Hematopoietic multipotent progenitor cell treated with erythropoietin and hydrocortisone succinate and interleukin-3 and kit ligand, for 8 days (in vitro differentiated cells): ENCODE measurements at places on chromosomes 4 and X.

DNA sequence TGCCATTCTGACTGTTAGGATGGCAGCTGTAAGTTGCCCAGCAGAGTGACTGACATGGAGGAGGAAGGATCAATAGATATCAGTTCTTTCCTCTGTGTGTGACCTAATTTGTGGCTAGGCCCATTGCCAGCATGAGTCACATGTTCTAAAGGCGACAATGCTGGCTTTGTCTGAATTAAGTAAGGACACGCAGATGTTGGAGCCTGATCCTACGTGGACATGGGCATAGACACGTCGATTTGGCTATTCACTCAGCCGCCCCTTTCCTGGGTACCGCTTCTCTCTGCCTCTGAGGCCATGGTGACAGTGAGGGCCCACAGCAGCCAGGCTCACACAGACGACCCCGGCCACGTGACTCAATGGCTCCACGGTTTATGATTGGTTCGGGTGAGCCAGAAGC lies 16.3 kb downstream of the PROM1 start:
- peak; percentile 62 for DNase-seq

DNA sequence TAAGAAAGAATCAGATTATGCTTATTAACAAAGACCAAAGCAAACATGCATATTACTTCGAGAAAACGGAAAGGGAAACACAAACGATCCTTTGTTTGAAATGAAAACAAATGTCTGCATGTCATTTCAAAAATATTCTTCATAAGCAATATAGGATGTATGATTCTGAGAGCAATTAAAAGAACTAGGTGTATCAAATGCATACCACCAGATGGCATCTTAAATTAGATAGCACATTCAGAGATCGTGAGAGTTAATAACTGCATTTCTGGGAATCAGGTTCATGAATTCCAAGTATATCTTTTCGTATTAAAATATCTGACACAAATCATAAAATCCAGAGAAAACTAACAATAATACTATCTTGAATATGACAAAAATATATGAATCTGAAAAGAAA lies 159.5 kb downstream of the PPP3CA start:
- DNase-seq, result peak; percentile 24

DNA sequence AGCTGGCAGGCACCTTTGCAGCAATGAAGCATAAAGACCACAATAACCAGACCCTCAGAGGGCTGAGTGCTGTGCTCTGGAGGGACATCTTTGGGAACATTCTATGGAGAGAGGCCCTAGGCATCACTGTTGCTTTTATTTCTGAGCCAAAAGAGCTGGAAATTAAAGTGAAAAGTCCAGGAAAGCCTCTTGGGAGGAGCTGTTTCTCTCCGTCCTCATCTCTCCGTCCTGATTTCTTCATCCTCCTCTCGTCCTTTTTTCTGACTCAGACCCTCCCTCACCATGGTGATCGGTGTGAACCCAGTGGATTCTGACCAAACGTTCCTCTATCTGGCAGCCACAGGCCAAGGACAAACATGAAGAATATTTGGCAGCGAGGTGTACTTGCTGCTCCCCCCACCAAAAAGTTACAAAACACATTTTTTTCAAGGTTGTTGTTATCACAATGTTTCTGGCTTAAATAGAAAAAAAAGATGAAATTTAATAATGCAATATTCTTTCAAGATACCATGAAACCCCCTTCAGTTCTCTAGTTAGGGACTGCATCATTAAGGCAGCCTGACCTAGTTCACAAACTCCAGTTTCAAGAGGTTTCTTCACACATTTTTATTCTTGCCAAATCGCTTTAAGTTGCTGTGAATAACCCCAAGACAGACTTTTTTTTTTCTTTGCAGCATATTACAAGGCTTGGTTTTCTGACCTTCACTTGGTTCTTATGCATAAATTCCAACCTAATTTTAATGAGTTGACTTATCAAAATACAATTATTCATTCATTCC lies 80.2 kb downstream of the SCD5 start:
- DNase-seq, result no peak

GRCh38 chr4:66604192-66604591 lies 933.9 kb upstream of the EPHA5 start:
- DNase-seq, result no peak

DNA sequence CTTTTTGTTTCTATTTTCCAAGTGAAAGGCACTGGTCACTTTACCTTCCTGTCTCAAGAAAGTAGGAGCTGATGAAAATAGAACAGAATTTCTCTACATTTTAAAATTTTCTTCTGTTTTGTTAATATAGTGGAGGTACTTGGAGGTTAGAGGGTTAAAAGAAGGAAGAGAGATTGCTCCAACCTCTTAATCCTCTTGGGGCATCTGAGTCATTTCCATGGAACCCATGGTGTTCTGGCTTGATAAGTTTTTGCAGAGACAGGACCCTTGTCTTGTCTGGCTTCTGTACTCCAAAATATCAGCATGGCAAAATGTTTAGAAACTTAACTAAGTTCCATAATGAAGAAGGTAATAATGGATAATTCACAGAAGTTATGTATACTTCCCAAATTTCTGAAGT lies 727.2 kb downstream of the C4orf33 start:
- DNase-seq, result no peak

DNA sequence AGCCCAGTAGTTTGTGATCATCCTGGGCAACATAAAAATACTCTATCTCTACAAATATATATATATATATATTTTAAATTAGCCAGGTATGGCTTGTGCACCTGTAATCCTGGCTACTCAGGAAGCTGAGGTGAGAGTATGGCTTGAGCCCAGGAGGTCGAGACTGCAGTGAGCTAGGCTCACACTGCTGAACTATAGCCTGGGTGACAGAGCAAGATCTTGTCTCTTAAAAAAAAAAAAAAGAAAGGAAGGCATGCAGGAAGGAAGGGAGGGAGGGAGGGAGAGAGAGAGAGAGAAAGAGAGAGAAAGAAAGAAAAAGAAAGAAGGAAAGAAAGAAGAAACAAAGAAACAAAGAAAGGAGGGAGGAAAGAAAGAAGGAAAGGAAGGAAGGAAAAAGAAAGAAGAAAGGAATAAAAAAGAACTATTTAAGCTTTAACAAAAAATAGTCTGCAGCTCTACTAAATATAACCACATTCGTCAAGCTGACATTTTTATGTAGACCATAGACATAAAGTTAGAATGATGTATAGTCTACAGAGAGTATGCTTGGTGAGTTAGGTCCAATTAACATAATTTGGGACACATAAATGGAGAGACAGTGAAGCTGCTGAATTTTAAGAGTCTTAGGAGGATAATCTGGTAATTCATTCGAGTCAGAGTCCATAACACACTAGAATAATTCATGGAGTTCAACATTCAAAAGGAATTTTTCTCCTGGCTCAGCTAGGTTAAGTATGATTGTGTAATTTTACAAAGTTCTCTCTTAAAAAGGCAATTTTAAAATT lies 111.9 kb downstream of the GLRA3 start:
- no peak for DNase-seq

DNA sequence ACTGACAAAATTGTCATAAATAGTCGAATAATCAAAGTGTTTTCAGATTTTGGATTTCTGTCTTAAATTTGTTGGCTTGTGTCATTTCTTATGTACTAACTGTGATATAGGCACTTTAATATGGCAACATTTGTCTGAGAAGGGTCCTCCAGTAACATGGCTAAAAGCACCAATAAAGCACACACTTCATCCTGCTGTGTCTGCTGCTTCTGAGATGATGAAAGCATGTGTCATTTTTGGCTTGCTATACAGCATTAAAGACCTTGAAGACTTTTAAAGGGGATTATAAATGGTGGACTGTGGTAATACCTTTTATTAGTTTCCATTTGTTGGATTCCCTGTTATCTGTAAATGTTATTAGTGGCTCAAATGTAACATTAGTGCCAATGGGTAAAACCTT lies 551.8 kb upstream of the GRID2 start:
- no peak for DNase-seq

- no peak for DNase-seq
Observed at GRCh38 chr4:211033-211511, 86.8 kb downstream of the ZNF718 start.

DNA sequence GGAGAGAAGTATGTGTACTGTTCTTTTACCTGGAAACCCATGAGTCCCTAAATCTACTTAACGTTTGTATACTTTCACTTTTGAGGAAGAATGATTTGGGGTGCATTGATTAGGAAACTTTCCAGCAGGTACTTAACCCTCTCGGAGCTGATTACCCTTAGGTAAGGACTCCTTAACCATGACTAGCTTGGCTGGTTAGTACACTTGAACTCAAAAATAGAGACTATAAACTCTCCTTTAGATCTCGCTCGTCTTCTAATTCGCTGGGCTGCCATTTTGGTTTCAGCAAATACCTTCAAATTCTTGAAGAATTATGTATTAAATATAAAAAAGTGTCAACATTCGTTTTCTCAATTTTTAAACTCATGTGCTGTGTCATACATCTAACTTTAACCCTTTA lies 2.0 kb downstream of the USP9X start:
- no peak for DNase-seq

GRCh38 chrX:112163906-112164305 lies 81.3 kb upstream of the TRPC5 start:
- DNase-seq, result no peak

DNA sequence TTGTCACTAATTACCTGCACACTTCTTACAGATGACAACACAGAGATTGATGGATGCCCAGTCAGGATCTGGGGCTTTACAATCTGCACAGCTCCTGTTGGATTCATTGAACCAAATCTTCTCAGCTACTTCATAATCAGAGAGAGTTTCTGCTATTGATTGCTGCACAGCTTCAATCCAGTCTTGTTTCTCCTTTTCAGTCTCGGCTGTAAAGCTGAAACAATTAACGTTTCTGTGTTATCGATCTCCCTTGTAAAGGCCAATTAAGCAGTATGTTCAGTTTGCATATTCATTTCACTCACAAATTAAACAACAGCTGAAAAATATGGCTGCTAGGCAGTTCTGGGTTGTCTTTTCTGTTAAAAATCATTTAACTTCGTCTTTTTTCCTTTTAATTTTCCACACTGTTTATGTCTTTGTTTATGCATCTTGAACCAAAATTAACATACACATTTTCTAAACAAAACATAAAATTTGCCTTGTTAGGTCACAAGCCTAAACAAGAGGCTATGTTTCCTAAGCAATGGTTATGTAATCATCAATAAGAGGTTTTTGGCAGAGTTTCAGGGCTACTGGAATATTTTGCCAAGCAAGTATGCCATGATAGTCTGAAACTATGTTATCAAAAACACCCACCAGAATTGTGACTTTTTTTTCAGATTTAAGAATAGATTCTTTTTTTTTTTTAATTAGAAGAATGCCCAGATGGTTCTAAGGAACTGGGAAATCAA lies 79.2 kb downstream of the ARAP2 start:
- no peak for DNase-seq

GRCh38 chrX:71619193-71619592 lies 882 bp upstream of the CXCR3 start:
- DNase-seq, result no peak

- no peak for DNase-seq
Observed at GRCh38 chr4:17554568-17554967, 22.4 kb upstream of the LAP3 start.

DNA sequence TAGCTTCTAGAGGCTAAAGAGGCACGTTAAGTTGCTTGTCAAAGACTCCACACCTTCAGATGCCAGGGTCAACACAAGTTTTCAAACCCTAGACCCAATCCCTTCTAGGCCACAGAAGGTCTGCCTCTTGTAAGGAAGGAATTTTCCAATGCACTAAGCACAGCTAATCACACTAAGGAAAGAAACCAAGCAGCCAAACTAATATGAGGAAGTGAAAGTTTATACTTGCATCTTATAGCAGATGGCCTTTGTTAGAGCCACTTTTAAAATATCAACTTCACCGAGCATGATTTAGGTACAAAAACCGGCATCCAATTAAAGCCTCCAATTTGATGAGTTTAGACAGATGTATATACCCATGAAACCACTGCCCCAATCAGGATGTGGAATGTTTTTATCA lies 9.9 kb downstream of the FHL1 start:
- no peak for DNase-seq

GRCh38 chr4:133150486-133151340 lies 1.6 kb downstream of the PCDH10 start:
- no peak for DNase-seq

- DNase-seq, result no peak
Observed at GRCh38 chrX:2781698-2782097, 29.9 kb downstream of the XG start.

GRCh38 chrX:96183843-96184242 lies 500.8 kb upstream of the DIAPH2 start:
- DNase-seq, result no peak

DNA sequence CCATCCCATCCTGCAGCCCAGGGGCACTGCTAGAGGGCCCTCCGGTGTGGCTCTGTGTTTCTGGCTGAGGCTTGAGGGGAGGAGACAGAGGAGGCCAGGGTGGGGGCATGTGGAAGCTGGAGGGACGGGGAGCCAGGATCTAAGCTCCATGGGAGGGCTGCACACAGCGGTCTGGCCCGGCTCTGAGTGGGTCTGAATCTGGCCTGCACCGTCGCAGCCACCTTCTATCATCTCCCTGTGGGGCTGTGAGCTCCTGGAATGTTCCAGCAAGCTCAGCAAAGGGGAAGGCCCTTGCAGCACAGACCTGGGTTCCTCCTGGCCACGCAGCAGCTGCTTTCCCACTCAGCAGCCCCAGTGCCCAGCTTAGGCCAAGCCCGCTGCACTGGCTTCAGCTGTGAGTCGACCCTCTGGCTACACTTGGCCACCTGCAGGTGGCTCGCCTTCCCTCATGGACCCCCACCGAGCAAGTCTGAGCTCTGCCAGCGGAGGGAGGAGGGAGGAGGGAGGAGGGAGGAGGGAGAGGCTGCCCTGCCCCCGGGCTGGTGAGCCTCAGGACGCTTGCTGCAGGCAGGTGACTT lies 5.3 kb downstream of the NKX1-1 start:
- no peak for DNase-seq

GRCh38 chrX:14352511-14352910 lies 176.8 kb upstream of the GLRA2 start:
- no peak for DNase-seq

- no peak for DNase-seq
Observed at GRCh38 chr4:62359441-62360155, 1159.5 kb downstream of the ADGRL3 start.

DNA sequence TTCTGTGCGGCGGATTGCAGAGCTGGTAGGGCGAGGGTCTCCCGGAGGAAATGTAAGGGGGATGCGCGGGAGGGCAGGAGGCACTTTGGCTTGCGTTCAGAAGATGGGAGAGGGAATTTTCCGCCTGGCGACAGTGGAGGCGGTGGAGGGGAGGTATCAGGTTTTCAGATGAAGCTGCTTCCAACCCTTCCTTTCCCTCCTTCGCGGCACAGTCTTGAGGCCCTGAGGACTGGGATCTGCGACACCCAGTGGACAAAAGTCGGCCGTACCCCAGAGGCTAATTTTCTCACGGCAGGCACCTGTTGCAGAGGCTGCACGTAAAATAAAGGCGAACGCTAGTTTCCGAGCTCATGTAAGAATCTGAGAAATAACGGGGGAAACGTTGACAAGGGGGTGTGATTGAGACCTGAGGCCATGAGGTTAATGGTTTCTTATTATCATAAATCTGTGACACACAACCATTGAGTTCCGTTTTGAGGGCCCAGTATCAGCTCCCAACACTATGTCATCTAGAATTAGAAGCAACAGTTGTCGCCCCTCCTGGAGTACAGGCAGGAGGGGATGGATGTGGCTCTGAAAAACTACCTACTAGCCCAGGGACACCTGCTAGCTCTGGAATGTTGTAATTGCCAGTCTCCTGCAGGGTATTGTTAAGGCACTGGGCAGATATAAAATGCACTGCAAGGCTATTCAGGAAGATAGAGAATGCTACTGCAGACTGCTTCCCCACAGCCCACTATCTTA lies 1.1 kb downstream of the ZCCHC18 start:
- peak; percentile 49 for DNase-seq
